ENCODE measurements at places on chromosomes 5 and 9. TPM values are rescaled to one million over a fixed set of nuclear protein-coding genes. Genes with fewer than 3 reads are reported as not detected.

The SFXN1 gene
- 30.3 TPM for total RNA-seq

The AQP3 gene
- total RNA-seq: not detected

The MAN2A1 gene
- total RNA-seq: 32.1 TPM

The BRD3 gene
- total RNA-seq: 7.2 TPM

The TSPAN17 gene
- 10.0 TPM for total RNA-seq

The FNBP1 gene
- 79.6 TPM for total RNA-seq

The ADAMTS16 gene
- 19.2 TPM for total RNA-seq

The CRB2 gene
- 19.4 TPM for total RNA-seq

The MATR3 gene
- total RNA-seq: 549 TPM

The SHROOM1 gene
- total RNA-seq: 11.3 TPM

The S100Z gene
- total RNA-seq: not detected

The PCDHB2 gene
- 4.9 TPM for total RNA-seq

The LCN12 gene
- total RNA-seq: not detected

The NNT gene
- total RNA-seq: 53.5 TPM

The KIF20A gene
- total RNA-seq: 33.8 TPM

The BTNL8 gene
- 2.9 TPM for total RNA-seq

The PCDHA4 gene
- 0.26 TPM for total RNA-seq

The BNC2 gene
- 85.9 TPM for total RNA-seq

The ZER1 gene
- total RNA-seq: 16.2 TPM

The TRIM36 gene
- 0.29 TPM for total RNA-seq

The KIF24 gene
- total RNA-seq: 1.2 TPM

The ADAMTS13 gene
- total RNA-seq: not detected

The WASHC1 gene
- 1.0 TPM for total RNA-seq

The ALDOB gene
- total RNA-seq: not detected

The CCDC183 gene
- 2.0 TPM for total RNA-seq

The GRIN3A gene
- not detected for total RNA-seq

The CCNO gene
- 0.67 TPM for total RNA-seq

The ANGPTL2 gene
- total RNA-seq: 36.5 TPM

The FAM151B gene
- 5.0 TPM for total RNA-seq

The ARID3C gene
- not detected for total RNA-seq

The HOMER1 gene
- 34.1 TPM for total RNA-seq

The LCN1 gene
- total RNA-seq: not detected

The SHC3 gene
- total RNA-seq: 2.2 TPM

The ELAVL2 gene
- total RNA-seq: 4.4 TPM

The C7 gene
- total RNA-seq: 293 TPM

The NUTM2G gene
- not detected for total RNA-seq

The GLRA1 gene
- not detected for total RNA-seq

The SLC27A6 gene
- not detected for total RNA-seq

The RGS7BP gene
- total RNA-seq: 19.4 TPM

The EGFLAM gene
- total RNA-seq: 0.88 TPM

The SLC6A7 gene
- total RNA-seq: not detected

The PDCD1LG2 gene
- 0.77 TPM for total RNA-seq

The NSD1 gene
- total RNA-seq: 27.7 TPM

The TMC1 gene
- total RNA-seq: 0.90 TPM

The FLT4 gene
- total RNA-seq: 23.8 TPM

The ELOVL7 gene
- 1.3 TPM for total RNA-seq

The SPATA31C1 gene
- total RNA-seq: not detected

The SLC1A1 gene
- total RNA-seq: 19.2 TPM

The GAPT gene
- 6.8 TPM for total RNA-seq

The SPATA31D4 gene
- not detected for total RNA-seq

The CMBL gene
- 2.6 TPM for total RNA-seq

The GABRB2 gene
- not detected for total RNA-seq

The SLC36A2 gene
- total RNA-seq: not detected

The TOR4A gene
- 12.7 TPM for total RNA-seq

The BAG1 gene
- total RNA-seq: 78.4 TPM

The TMOD1 gene
- total RNA-seq: 22.3 TPM

Data from uterus (tissue), 4 donors.